Mesothelial cell of epicardium (in vitro differentiated cells): ENCODE measurements at places on chromosomes 3 and 15. TPM values are rescaled to one million over a fixed set of nuclear protein-coding genes. Genes with fewer than 3 reads are reported as not detected.

Gene SERINC4
- 0.09 to 0.20 TPM (median 0.18 TPM) in 3 replicates for total RNA-seq

Gene THSD4
- 82.0 to 93.9 TPM (median 83.4 TPM) in 3 replicates for total RNA-seq

Gene TGM4
- total RNA-seq = 0.09 TPM in 1 of 3 replicates, not detected in the others

DNA sequence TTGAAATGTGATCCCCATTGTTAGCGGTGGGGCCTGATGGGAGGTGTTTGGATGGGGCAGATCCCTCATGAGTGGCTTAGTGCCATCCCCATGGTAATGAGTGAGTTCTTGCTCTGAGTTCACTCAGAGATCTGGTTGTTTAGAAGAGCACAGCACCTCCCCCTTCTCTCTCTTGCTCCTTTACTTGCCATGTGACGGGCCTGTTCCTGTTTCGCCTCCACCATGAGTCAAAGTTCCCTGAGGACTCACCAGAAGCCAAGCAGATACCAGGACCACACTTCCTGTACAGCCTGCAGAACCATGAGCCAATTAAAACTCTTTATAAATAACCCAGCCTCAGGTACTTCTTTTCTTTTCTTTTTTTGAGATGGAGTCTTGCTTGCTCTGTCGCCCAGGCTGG lies 46.6 kb downstream of the ANP32A start:
- peaks cover 5% of the 10 kb centered on the region for H3K36me3 ChIP-seq
- H3K27me3 ChIP-seq = no peaks in the 10 kb centered on the region
- no peak overlapping the region for H3K27ac ChIP-seq
- DNase-seq = no peak
- H3K4me3 ChIP-seq = no peak overlapping the region
- no peaks in the 10 kb centered on the region for H3K4me1 ChIP-seq

GRCh38 chr15:76328106-76328696 lies 8.4 kb upstream of the ISL2 start:
- no peak overlapping the region for H3K4me3 ChIP-seq
- H3K27me3 ChIP-seq = peaks cover 66% of the 10 kb centered on the region
- no peak for DNase-seq
- H3K36me3 ChIP-seq = no peaks in the 10 kb centered on the region

Gene HHLA2
- total RNA-seq = not detected in 3 replicates

DNA sequence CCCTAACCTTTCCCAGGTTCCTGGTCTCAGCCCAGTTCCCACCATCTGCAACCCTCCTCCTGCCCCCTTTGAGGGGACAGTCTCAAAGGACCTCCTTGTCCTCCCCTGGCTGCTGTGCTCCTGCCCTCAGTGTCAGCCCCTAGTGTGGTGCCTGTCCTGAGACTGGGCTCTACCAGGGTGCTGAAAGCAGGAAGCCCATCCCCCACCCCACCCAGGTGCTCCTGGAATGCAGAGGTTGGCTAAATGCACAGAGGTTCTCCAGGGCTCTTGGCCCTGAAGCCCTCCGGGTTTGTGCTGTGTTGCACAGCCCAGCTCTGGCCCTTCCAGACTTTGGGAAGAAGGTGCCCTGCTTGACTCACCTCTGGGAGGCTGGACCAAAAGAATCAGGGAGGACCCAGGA lies 21.8 kb downstream of the C3orf18 start:
- no peak overlapping the region for H3K27ac ChIP-seq
- no peaks in the 10 kb centered on the region for H3K36me3 ChIP-seq
- peaks cover 3% of the 10 kb centered on the region for H3K4me1 ChIP-seq
- H3K27me3 ChIP-seq = no peaks in the 10 kb centered on the region
- H3K4me3 ChIP-seq = no peak overlapping the region

GRCh38 chr3:95476534-95476933 lies 1337.9 kb upstream of the EPHA6 start:
- peaks cover 10% of the 10 kb centered on the region for H3K4me1 ChIP-seq
- H3K27ac ChIP-seq = no peak overlapping the region
- H3K27me3 ChIP-seq = no peaks in the 10 kb centered on the region
- no peak for DNase-seq
- H3K36me3 ChIP-seq = peaks cover under 1% of the 10 kb centered on the region

Gene SMARCC1
- total RNA-seq = 215 to 234 TPM (median 222 TPM) in 3 replicates

Gene ARL8B
- total RNA-seq = 33.5 to 36.9 TPM (median 35.2 TPM) in 3 replicates

- H3K4me3 ChIP-seq = no peak overlapping the region
- peaks cover 2% of the 10 kb centered on the region for H3K36me3 ChIP-seq
- H3K27ac ChIP-seq = no peak overlapping the region
- no peak for DNase-seq
- H3K4me1 ChIP-seq = no peaks in the 10 kb centered on the region
- H3K27me3 ChIP-seq = no peaks in the 10 kb centered on the region
Measured at GRCh38 chr15:49366496-49366895, 56.5 kb upstream of the FGF7 start.

- H3K27me3 ChIP-seq = no peaks in the 10 kb centered on the region
- H3K4me1 ChIP-seq = peaks cover 38% of the 10 kb centered on the region
Measured at GRCh38 chr15:100437261-100437660, 91.5 kb downstream of the CERS3 start.

DNA sequence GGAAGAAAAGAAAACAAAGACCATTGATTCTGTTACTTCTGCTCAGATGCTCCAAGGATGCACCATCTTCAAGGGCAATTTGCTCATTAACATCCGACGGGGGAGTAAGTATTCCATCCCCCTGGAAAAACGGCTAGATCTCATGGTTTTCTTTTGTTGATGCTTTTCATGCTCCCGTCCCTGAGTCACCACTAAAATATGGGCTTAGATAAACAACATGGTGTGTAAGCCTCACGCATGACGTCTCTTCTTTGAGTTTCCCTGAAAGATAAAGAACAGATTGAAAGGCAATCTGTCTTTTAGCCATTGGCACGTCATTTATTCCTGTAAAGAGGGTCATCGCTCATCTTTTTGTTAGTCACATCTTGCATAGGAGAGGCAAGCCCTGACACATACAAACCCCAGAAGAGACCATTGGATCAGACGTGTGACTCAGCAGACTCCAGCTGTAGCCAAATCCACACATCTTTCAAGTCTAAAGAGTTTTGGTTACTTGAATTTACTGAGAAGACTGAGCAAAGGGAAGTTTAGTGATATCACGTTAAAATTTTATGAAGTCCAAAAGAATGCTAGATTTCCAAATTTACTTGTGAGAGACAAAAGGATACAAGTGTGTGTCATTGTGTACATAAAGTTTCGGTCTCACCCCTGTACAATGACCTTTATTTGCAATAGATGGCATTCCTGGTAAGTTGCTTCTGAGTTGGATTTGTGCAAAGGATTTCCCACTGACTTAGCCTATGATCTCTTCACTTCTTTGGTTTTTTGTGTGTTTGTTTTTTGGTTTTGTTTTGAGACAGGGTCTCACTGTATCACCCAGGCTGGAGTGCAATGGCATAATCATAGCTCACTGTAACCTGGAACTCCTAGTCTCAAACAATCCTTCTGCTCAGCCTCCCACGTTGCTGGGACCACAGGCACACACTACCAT lies 110.5 kb downstream of the PGPEP1L start:
- H3K4me1 ChIP-seq = peaks cover 50% of the 10 kb centered on the region
- no peak for DNase-seq
- peaks cover 9% of the 10 kb centered on the region for H3K36me3 ChIP-seq
- no peak overlapping the region for H3K4me3 ChIP-seq
- H3K27me3 ChIP-seq = no peaks in the 10 kb centered on the region

GRCh38 chr3:154970797-154971196 lies 109.3 kb upstream of the MME start:
- no peaks in the 10 kb centered on the region for H3K27me3 ChIP-seq
- H3K27ac ChIP-seq = no peak overlapping the region
- H3K4me1 ChIP-seq = peaks cover 30% of the 10 kb centered on the region
- no peak for DNase-seq
- no peaks in the 10 kb centered on the region for H3K36me3 ChIP-seq

Gene CAV3
- not detected in 3 replicates for total RNA-seq

Gene GOLGA6A
- 0.20 to 0.94 TPM (median 0.29 TPM) in 3 replicates for total RNA-seq

- H3K4me1 ChIP-seq = peaks cover under 1% of the 10 kb centered on the region
- no peak overlapping the region for H3K4me3 ChIP-seq
- H3K27ac ChIP-seq = no peak overlapping the region
- no peaks in the 10 kb centered on the region for H3K27me3 ChIP-seq
- peaks cover 80% of the 10 kb centered on the region for H3K36me3 ChIP-seq
Measured at GRCh38 chr15:55942332-55942731, 51.1 kb downstream of the NEDD4 start.

DNA sequence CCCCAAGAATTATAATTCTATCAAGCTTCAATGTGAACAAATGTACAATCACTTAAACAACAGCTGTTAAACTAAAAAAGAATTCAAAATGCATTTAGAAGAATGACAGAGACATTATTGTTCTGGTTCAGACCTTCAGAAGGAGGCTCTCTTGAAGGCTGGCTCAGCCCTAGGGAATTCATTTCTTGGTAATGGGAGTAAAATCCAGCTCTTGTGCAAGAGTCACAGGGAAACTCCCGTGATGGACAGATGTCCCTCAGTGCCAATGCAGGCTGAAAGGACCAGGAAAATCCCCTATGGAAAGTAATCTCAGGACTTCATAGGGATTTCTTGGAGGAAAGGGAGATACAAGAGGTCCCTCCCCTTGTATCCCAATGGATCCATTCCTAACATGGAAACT lies 149.9 kb upstream of the STT3B start:
- no peaks in the 10 kb centered on the region for H3K4me1 ChIP-seq
- no peak for DNase-seq
- H3K27ac ChIP-seq = no peak overlapping the region
- H3K27me3 ChIP-seq = no peaks in the 10 kb centered on the region
- peaks cover 9% of the 10 kb centered on the region for H3K36me3 ChIP-seq

DNA sequence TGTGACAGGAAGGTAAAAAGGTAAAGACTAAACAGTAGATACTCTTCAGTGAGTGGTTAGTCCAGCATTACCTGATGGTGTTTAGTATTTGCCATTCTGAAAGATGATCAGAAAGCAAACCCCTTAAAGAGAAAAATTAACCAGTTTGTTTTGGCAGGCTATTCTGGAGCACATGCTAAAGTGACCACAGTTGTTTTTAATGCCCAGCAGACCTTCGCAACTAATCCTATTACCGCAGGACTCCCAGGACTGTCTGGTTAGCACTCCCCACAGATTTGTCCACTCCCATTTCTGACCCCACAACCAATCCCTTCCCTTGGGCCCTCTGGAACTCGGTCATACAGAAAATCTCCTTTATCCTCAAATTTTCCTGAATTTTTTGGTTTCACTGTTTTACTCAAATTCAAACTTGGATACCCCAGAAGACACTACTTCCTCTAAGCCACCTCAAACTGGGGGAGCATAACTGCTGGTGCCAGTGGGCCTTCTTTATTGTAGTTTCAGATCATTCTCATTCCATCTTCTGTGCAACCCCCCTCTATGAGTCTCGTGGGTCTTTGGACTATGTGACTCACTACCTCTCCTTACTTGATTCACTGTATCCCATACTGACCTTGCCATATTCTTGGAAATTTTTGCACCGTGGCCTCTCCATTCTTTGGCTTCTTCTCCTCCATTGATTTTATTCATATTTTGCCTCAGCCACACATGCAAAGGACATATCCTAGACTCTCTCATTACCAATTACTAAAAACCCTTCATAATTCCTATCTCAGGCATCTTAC lies 104.4 kb downstream of the RBMS3 start:
- H3K27me3 ChIP-seq = no peaks in the 10 kb centered on the region
- peak overlapping the region; percentile 1 for H3K27ac ChIP-seq
- H3K36me3 ChIP-seq = peaks cover 8% of the 10 kb centered on the region

GRCh38 chr15:89898614-89899294 lies 5.0 kb upstream of the AP3S2 start:
- peaks cover 3% of the 10 kb centered on the region for H3K4me1 ChIP-seq
- H3K36me3 ChIP-seq = peaks cover 19% of the 10 kb centered on the region
- no peaks in the 10 kb centered on the region for H3K27me3 ChIP-seq
- no peak overlapping the region for H3K27ac ChIP-seq
- no peak overlapping the region for H3K4me3 ChIP-seq

DNA sequence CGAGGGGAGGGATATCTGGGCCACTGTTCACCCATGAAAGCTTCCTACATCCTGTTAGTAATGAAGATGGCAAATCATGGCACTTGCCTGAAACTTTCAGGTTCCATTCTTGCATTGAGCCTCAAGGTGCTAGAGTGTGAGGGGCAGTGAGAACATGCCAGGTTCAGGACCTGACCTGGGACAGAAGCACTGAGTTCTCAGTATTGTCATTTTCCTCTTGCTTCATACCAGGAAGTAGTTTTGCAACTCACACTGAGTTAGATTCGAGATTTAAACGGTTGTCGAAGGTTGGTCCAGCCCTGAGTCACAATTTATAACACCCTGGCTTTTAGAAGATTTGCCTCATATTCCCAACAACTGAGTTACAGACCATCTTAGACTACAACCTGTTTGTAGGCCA lies 11.8 kb upstream of the MEIS2 start:
- H3K36me3 ChIP-seq = peaks cover 6% of the 10 kb centered on the region
- H3K27ac ChIP-seq = peak overlapping the region; percentile 100
- no peaks in the 10 kb centered on the region for H3K27me3 ChIP-seq
- H3K4me1 ChIP-seq = peaks cover 80% of the 10 kb centered on the region

DNA sequence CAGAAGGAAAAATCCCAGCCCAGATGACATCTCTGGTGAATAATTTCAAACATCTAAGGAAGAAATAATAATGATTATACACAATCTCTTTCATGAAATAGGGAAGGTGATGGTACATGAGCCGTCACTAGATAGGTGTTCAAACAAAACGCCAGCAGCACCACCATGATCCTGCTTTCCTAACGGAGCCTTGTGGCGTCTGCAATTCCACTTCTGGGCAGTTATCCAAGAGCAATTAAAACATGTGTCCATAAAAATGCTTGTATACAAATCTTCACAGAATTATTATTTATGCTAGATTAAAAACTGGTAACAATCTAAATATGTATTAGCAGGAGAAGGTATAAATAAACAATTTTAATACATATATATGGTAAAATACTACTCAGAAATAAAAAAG lies 33.7 kb downstream of the RTP4 start:
- H3K4me1 ChIP-seq = peaks cover 8% of the 10 kb centered on the region
- no peaks in the 10 kb centered on the region for H3K36me3 ChIP-seq
- no peak overlapping the region for H3K27ac ChIP-seq
- no peak for DNase-seq
- no peak overlapping the region for H3K4me3 ChIP-seq
- H3K27me3 ChIP-seq = no peaks in the 10 kb centered on the region

DNA sequence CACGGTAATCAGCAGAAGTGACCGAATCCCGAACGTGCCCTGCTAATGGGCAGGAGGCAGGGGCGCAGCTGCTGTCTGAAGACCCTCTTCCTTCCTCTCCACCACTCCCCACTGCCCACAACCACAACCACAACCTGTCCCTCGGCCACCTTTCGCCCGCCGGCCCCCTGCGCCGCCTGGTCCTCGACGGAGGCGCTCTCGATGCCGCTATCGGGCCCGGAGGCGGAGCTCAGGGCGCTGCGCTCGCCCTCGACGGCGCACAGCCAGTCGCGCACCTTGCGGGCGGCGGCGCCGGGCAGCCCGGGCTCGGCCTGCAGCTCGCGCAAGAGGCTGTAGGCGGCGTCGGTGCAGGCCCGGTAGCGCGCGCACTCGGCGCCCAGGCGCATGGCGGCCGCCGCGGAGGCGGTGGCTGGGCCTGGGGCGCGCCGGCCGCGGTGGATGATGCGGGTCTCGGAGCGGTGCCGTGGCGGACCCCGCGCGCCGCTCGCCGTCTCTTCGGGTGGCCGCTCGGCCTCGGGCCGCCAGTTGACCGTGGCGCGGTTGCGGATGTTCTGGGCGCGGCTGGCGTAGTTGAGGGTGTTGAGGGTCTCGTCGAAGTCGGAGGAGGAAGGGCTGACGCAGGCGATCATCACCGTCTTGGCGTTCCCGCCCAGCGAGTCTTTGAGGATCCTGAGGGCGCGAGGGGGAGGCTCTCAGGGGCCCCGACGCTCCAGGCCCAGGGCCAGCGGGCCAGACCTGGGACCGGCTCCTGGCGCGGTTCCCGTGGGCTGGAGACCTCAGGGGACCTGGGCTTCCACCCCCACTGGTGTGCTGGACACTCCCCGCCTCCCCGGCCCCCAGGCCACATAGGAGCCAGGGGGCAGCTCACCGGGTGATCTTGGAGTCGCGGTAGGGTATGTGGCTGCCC lies 6.9 kb downstream of the KIF7 start:
- peaks cover 29% of the 10 kb centered on the region for H3K36me3 ChIP-seq
- peaks cover 8% of the 10 kb centered on the region for H3K4me1 ChIP-seq
- no peaks in the 10 kb centered on the region for H3K27me3 ChIP-seq
- no peak overlapping the region for H3K4me3 ChIP-seq
- peak; percentile 33 for DNase-seq

Gene ITGA11
- total RNA-seq = 2.3 to 3.5 TPM (median 2.7 TPM) in 3 replicates
